ENCODE measurements at places on chromosomes 2 and 18.

DNA sequence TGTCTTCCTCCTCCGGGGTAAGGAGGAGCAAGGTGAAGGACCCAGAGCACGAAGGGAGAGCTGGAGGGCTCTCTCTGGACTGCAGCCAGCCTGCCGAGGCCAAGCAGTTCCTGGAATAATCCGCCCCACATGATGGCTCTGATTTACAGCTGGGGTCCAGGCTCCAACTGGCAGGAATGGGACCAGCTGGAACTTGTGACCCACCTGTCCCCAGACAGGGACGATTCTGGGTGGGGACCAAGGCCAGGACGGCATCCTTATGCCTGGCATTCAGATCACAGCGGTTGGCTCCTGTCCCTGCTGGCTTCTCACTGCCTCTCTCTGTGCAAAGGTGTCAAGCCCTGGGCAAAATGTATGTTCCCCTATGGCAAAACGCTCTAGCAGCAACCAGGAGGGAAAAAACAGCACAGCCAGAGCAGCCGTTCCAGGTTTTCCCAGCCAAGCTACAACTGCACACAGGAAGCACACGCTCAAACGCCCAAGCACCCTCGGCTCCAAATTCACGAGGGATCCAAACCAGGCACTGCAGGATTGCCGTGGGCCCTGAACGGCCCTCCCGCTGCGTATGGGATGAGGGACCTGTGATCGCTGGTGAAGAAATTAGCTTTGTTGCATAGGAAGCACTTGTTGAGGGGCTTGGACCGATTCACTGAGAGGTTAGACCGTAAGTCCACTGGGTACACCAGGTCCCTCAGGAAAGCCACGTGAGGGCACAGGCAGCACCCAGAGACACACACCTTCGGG, 35.8 kb downstream of the FAM178B start:
- DNase-seq: no peak

DNA sequence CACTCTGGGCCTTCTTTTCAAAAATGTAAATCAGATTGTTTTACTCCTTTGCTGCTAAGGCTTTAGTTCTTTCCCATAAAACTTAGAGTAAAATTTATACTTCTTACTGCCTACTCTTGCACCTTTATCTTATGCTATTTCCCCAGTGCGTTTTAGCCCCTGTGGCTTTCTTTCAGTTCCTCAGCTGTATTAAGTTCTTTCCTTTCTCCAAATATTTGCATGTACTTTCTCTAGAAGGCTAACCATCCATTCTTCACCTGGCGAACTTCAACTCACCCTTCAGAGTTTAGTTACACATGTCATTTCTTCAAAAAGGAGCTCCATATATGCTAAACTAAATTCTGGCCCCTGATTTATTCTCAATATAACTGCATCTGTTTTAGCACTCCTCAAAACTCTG, 160.7 kb downstream of the FSHR start:
- DNase-seq: no peak

GRCh38 chr2:197122821-197123220, 187.8 kb downstream of the ANKRD44 start:
- DNase-seq: no peak

DNA sequence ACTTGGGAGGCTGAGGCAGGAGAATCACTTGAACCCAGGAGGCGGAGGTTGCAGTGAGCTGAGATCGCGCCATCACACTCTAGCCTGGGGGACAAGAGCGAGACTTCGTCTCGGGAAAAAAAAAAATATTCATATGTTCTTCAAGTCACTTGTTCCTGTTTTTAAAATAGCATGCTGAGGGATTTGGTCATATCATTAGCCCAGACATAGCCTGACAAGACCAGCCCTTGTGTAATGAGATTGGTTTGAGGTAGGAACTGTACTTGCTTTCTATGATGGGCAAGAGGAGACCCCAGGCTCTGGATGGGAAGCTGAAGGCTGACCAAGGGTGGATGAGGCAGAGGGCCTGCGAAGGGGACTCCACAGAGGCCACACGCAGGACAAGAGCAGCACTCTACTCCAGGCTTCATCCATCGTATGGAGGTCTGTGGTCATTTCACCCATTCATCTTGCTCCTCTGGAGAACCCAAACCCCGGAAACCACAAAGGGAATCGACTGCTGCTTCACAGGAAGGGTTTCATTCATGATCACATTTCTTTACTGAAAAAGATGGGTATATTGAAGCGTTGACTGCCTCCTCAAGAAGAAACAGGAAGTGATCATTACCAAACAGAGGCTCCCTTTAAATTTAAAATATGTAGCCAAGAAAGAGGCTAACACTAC, 87.1 kb upstream of the ZNF397 start:
- no peak for DNase-seq

DNA sequence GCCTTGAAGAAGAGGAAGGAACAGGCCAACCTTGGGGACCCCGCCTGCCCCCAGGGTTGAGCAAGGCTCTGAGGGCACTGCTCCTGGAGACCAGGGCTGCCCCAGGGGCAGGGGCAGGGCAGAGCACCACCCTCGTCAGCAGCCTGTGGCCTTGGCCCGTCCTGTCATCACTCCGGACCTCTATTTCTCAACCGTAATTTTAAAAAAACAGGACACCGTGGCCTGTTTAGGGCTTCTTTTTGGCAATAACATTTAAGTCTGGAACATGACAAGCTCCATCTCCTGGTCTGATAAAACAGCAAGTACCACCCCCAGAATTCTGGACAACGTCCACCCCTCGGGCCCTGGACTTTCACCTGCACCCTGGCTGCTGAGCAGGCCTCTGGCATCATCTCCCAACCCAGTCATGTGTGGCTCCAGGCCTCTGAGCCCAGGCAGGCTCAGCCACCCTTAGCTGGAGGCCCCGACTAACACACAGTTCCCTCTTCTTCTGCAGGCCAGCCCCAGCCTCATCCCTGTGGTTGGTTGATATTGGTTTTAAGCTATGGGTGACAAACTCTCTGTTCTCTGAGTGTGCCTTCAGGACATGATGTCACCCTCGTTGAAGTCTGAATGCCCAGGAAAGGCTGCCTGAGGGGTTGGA, 22.6 kb upstream of the ID2 start:
- DNase-seq: no peak

- no peak for DNase-seq
Observed at GRCh38 chr2:145530653-145531052, 1010.7 kb upstream of the ZEB2 start.

- DNase-seq: no peak
Observed at GRCh38 chr2:240623531-240624010, 1.7 kb upstream of the GPR35 start.

DNA sequence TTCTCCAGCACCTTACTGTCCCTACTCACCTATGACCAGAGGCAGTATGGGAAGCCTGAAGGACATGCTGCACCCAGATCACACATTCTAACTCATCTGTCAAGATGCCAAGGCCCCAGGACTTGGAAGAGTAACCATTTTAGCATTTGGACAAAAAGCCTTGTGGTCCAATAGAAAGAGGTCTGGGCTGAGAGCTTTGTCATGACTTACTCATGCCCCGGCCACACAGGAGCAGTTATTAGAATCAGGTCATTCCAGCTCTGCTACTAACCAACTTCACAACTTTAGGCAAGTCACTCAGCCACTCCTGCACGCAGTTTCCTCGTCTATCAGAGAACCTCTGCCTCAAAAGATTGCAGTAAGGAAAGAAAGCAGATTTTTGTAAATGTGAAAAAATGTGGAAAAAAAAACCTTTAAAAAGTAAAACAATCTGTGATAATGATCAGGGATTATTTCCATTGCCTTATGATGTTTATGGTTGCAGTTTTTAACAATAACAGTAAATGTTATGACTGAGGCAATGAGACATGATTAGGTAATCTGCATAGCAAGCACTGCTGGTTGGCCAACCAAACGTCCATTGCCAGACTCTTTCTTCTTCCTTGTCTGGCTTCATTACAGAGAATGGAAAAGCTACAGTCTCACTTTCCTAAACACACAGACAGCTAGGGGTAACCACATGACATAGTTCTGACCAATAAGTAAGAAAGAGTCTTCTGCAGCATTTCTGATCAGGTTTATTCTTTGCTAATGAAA, 255.4 kb upstream of the CHAC2 start:
- DNase-seq: no peak
